M059J (cell line): ENCODE measurements at places on chromosomes 6 and 20. TPM values are rescaled to one million over a fixed set of nuclear protein-coding genes. Genes with fewer than 3 reads are reported as not detected.

- peak; percentile 39 for DNase-seq
Observed at GRCh38 chr6:85672050-85672449, 29.4 kb upstream of the SYNCRIP start.

DNA sequence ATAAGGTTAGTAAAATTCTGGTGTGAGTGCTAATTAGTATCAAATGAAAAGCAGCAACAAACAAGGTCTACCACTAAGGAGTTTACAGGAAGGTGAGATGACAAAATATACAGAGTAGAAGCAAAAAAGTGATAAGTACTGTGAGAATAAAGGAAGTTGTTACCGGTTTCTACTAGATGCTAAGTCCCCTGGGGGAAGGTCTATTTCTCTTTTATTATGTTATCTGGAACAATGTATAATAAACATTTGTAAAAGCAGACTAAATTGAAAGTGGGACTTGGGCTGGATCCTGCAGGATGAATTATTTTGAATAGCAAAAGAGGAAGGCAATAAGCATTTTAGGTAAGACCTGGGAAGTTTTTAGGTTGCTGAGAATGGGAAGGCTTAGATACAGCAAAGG lies 158.7 kb upstream of the SLC22A16 start:
- DNase-seq = no peak

DNA sequence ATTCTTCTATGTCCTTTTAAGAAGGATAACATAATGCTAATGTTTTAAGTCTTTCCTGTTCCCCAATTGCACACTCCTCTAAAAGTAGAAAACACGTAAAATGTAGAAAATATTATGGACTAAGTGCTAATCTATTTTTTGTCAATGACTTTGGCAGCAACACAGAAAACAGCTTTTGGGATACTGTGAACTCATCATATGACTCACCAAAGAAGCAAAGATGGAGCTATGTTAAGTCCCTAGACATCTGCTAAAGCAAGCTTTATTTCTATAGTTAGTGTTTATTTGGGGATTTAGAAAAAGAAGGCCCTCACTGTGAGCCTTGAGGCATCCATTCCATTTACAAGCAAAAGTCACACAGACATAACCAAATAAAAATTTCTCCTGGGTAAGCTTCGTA lies 23.0 kb downstream of the OPN5 start:
- DNase-seq = peak; percentile 15

DNA sequence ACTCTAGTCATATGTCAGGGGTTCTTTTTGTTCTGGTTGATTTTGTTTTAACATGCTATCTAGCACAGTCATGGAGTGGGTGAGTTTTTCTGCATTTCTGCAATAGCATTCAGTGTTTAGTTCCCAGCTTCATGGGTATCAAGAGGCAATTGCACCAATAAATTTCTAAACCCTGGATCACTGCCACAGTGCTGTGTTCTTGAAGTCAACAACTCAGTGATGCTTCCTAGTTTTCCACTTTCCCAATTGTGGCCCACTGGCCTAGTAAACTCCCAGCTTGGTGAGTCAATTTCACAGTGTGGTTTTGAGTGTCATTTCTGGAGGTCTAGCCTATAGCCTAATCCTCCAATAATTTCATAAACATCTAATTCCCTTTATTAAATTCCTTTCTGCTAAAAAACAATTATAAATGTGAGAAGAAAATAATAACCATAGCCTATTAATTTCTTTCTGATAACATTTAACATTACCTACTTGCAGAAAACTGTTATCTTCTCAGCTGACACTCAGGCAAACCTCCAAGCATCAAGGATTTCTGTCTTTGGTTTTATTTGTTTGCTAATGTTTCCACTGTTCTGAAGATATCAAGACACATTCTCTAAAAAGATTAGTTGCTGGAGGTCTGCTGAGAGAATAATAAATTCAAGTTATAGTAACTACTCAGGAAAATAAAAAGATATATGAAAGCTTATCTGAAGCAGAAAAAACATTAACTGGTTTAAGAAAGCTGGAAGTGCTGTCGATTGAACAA lies 89.9 kb downstream of the PDE7B start:
- DNase-seq = peak; percentile 28

The TGM3 gene
- not detected in 2 replicates for total RNA-seq

The PPIL6 gene
- 2.1 and 9.6 TPM in 2 replicates for total RNA-seq
